ENCODE measurements at places on chromosomes 11 and 22.

- no peak overlapping the region for H3K4me3 ChIP-seq
- H3K36me3 ChIP-seq: no peaks in the 10 kb centered on the region
- peaks cover 37% of the 10 kb centered on the region for H3K4me1 ChIP-seq
- H3K27ac ChIP-seq: no peak overlapping the region
- no peak for DNase-seq
- no peaks in the 10 kb centered on the region for H3K27me3 ChIP-seq
Observed at GRCh38 chr22:50730941-50731661, 6.9 kb upstream of the ACR start.

GRCh38 chr11:93611836-93612677 is 49.4 kb upstream of the CEP295 start:
- H3K36me3 ChIP-seq: no peaks in the 10 kb centered on the region
- DNase-seq: no peak
- no peak overlapping the region for H3K4me3 ChIP-seq
- no peaks in the 10 kb centered on the region for H3K4me1 ChIP-seq

- H3K4me1 ChIP-seq: no peaks in the 10 kb centered on the region
- no peaks in the 10 kb centered on the region for H3K27me3 ChIP-seq
Observed at GRCh38 chr11:62237499-62237898, 4.5 kb upstream of the SCGB1D2 start.

DNA sequence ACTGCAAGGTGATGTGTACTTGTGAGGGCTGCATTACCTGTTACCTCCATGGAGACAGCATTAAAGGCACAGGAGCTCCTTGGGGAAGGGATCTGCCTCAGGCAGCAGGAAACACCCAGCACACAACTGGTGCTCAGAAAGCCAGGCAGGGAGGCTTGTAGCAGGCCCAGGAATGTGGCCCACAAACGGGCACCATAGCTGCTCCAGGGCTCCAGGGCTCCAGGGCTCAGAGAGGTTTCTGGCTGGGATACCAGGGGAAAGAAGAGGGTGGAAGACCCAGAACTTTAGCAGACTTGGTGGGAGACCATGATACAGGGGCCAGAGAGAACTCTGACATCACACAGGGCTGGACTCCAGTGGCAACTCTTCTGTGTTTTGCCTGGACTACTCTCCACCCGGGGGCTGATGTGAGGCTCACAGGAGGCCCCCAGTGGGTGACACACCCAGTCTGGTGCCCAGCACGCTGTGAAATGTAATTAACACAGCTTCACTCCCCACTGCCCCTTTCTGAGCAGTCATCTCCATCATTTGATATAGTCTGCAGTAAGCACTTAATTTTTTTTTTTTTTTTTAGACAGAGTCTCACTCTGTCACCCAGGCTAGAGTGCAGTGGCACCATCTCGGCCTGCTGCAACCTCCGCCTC is 14.7 kb upstream of the SULT4A1 start:
- H3K27me3 ChIP-seq: peaks cover 87% of the 10 kb centered on the region
- no peaks in the 10 kb centered on the region for H3K4me1 ChIP-seq
- no peak for DNase-seq
- H3K4me3 ChIP-seq: no peak overlapping the region

GRCh38 chr11:128599729-128600128 is 12.4 kb upstream of the ETS1 start:
- no peak overlapping the region for H3K27ac ChIP-seq
- no peak for DNase-seq

DNA sequence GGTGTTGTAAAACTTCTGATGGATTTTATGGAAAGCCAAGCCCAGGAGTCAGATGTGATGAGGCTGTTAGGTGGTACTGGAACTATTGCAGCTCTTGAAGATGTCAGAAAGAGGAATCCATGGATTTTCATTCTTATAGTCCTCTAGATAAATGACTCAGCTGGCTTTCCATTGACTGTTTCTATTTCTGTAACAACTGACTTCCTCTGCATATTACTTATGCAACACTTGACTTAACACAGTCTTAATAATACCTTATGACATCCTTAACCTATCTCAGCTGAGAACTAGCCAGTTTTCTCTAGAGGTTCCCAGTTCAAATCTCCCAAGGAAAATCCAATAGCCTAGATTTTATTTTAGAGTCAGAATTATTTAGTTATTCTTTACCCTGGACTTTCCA is 263.8 kb downstream of the LUZP2 start:
- no peaks in the 10 kb centered on the region for H3K27me3 ChIP-seq
- no peak overlapping the region for H3K4me3 ChIP-seq
- no peak overlapping the region for H3K27ac ChIP-seq
- no peaks in the 10 kb centered on the region for H3K36me3 ChIP-seq
- no peak for DNase-seq
- H3K4me1 ChIP-seq: no peaks in the 10 kb centered on the region

GRCh38 chr11:84607975-84608836 is 1018.9 kb downstream of the DLG2 start:
- H3K36me3 ChIP-seq: no peaks in the 10 kb centered on the region
- H3K4me3 ChIP-seq: no peak overlapping the region
- no peak for DNase-seq
- H3K27me3 ChIP-seq: no peaks in the 10 kb centered on the region
- H3K4me1 ChIP-seq: no peaks in the 10 kb centered on the region

Measured in esophagus squamous epithelium (tissue), 5 donors.